Bone marrow (tissue), 2 donors: ENCODE measurements at places on chromosomes 3 and 15.

DNA sequence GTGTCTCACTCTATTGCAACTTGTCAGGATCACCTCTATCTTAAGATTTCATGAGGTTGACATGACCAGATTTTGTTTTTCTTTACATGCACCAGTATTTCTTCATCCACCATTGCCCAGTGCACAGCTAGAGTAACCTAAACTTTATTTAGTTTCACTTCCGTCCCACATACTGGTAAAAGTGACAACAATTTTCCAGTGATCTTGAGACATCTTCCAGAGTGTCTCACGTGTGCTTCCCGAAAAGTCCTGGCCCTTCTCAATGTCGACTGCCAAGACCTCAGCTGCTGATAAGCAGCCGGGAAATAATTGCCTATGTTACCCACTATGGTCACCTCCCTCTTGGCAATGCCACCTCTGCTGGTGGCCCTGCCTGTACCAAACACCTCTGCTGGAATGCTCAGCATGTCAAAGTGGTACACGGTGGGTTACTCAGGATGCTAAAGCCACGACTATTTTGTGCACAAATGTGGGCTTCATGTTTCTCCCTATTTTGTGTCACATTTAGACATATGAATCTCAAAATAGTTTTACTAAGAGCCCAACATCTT is 379.7 kb upstream of the TGFBR2 start:
- DNase-seq, result no peak

GRCh38 chr15:60375306-60375705 is 22.5 kb downstream of the ANXA2 start:
- no peak for DNase-seq

- DNase-seq, result no peak
Measured at GRCh38 chr3:72017311-72017710, 232.4 kb upstream of the PROK2 start.

- DNase-seq, result no peak
Measured at GRCh38 chr3:110933821-110934426, 137.7 kb upstream of the NECTIN3 start.

- no peak for DNase-seq
Measured at GRCh38 chr3:145383416-145383815, 777.6 kb downstream of the PLOD2 start.

- DNase-seq, result no peak
Measured at GRCh38 chr3:189563853-189564563, 67.2 kb upstream of the TP63 start.

DNA sequence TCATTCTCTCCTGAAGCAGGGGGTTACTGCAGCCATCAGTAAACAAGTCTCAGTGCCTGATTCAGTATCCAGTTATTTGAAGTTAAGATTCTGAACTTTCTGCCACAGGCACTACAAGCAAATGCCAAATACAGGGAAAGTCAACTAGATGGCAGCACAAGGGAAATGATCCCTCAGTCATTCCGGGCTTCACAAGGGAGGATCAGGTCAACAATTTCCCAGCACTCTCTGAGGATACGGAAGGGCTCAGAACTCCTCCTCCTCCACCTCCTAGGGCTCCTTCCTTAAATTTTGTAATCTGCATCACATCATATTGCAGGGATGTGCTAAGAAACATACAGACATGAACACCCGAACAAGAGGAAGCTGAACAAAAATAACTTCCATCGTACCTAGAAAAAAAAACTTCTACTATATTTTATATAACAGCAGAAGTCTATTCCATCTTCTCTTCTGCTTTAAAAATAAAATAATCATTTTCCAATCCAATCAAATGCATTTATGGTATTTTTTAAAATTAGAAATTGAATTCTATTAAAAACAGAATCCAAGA is 187.1 kb downstream of the FMN1 start:
- DNase-seq, result no peak

DNA sequence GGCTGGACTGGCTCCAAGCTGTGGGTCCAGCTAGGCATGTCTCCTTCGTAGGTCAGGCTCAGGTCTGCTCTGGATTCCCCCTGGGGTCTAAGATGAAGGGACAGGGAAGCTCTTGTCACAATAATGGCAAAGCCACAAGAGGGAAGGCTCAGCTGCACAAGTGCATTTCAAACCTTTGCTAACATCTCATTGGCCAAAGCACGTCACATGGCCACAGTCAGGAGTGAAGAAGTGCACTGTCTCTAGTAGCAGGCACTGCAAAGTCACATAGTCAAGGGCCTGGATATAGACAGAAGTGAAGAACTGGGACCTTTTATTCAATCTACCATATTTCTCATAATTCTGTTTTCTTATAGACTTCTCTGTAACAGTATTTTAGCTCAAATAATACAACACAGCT is 20.1 kb downstream of the DLEC1 start:
- DNase-seq, result no peak

GRCh38 chr3:141305436-141305835 is 62.9 kb upstream of the ZBTB38 start:
- no peak for DNase-seq

- DNase-seq, result no peak
Measured at GRCh38 chr15:70031261-70031660, 66.5 kb downstream of the TLE3 start.
